Breast epithelium (tissue), 4 donors: ENCODE measurements at places on chromosomes 11 and 22. TPM values are rescaled to one million over a fixed set of nuclear protein-coding genes. Genes with fewer than 3 reads are reported as not detected.
A peak's percentile ranks its signal among the peaks of the same experiment; 100 is the strongest.

DNA sequence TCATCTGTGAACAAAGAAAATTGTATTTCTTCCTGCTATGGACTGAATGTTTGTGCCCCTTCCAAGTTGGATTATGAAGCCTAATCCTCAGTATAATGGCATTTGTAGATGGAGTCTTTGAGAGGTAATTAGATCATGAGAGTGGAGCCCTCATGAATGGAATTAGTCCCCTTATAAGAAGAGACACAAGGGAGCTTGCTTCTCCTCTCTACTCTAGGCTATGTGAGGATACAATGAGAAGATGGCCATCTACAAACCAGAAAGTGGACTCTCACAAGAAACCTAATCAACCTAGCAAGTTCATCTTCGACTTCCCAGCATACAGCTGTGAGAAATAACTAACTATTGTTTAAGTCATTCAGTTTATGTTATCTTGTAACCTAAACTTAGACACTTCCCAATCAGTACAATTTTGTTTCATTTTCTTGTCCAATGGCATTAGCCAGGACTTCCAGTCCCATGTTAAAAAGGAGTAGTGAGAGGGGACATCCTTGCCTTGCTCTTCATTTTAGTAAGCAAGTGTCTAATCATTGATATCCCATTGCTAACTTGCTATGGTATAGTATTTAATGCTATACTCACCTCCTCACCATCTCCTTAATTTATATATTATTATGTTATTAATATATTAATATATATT, 45.7 kb downstream of the PDGFD start:
- no peaks in the 10 kb centered on the region for H3K36me3 ChIP-seq
- no peak overlapping the region for H3K4me3 ChIP-seq
- no peak for DNase-seq
- no peak overlapping the region for H3K27ac ChIP-seq

GRCh38 chr11:106331176-106331575, 253.7 kb downstream of the AASDHPPT start:
- DNase-seq: no peak
- H3K4me1 ChIP-seq: no peaks in the 10 kb centered on the region
- no peak overlapping the region for H3K27ac ChIP-seq
- no peaks in the 10 kb centered on the region for H3K27me3 ChIP-seq
- H3K4me3 ChIP-seq: no peak overlapping the region

DNA sequence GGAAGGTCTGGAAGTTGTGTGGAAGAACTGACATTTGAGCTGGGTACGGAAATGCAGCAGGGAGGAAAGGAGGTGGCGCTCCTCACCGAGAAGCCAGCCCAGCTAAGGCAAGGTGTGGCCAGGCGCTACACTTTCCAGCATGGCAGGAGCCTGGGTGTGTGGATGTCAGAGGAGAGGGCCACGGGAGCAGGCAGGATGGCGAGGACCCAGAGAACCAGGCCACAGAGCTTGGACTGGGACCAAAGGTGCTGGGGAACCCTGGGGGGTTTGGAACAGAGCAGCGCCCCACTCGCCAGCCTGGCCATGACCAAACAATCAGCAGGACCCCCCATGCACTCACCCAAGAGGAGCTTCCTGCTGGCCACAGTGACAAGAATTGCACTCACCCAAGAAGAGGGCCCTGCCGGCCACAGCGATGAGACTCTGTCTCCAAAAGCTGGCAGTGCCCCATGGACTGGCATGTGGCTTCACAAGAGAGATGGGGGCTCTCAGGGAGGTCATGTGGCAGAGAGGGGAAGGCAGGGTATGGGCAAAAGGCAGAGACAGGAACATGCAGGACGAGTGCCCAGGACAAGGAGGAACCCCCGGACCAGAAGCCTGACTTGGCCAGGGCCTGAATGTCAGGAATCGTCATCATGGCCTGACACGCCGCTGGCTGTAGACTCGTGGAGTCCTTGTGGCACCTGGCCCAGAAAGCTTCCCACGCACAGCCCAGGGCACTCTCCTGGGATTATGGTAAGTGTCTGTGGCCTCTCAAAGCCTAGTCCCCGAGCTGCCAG, 45.4 kb downstream of the IGF2 start:
- no peak overlapping the region for H3K4me3 ChIP-seq
- H3K27me3 ChIP-seq: peaks cover 64% of the 10 kb centered on the region
- H3K4me1 ChIP-seq: peaks cover 4% of the 10 kb centered on the region
- peak; percentile 91 for DNase-seq
- H3K27ac ChIP-seq: peak overlapping the region; percentile 16

HEPN1 gene
- not detected for total RNA-seq

GRCh38 chr11:12800032-12800671, 125.9 kb downstream of the TEAD1 start:
- no peak overlapping the region for H3K4me3 ChIP-seq
- DNase-seq: no peak
- H3K4me1 ChIP-seq: peaks cover 27% of the 10 kb centered on the region
- peak overlapping the region; percentile 60 for H3K27ac ChIP-seq
- no peaks in the 10 kb centered on the region for H3K36me3 ChIP-seq

GRCh38 chr11:113908098-113908497, 3.5 kb downstream of the HTR3B start:
- H3K27ac ChIP-seq: no peak overlapping the region
- H3K4me3 ChIP-seq: no peak overlapping the region
- no peak for DNase-seq
- no peaks in the 10 kb centered on the region for H3K4me1 ChIP-seq

DUSP8 gene
- 0.80 TPM for total RNA-seq

- peak; percentile 36 for DNase-seq
- H3K4me3 ChIP-seq: no peak overlapping the region
- peaks cover 76% of the 10 kb centered on the region for H3K27me3 ChIP-seq
- H3K4me1 ChIP-seq: no peaks in the 10 kb centered on the region
- no peak overlapping the region for H3K27ac ChIP-seq
Measured at GRCh38 chr22:43889201-43889859, 2.5 kb downstream of the PNPLA5 start.
